ENCODE measurements at places on chromosomes 13 and 19.

- DNase-seq, result peak; percentile 63
Measured at GRCh38 chr19:1025960-1026782, at the start of gene CNN2. CNN2 (plus strand) TSS chr19:1026608; CDS start chr19:1026662, 54 bp downstream.

- DNase-seq, result no peak
Measured at GRCh38 chr19:39407410-39407659, 688 bp downstream of the ZFP36 start.

DNA sequence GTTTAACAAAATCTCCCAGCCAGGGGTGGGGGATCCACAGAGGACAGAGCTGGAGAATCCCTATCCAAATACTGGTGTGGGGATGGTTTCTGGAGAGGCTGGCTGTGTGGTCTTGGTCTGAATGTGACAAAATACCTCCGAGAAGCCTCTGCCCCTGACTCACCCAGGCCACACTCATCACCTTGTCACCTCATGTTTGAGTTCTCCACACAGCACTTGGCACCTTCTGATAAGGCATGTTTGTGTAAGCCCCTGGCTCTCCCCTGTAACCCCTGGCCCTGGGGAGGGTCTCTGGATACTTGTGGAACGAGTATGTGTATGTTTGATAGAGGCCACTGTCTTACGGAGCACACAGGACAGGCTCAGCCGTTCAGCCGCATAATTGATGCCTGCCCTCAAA lies 14.7 kb downstream of the TECR start:
- no peak for DNase-seq

- DNase-seq, result no peak
Measured at GRCh38 chr19:39444598-39445195, 685 bp upstream of the SUPT5H start.

- DNase-seq, result no peak
Measured at GRCh38 chr19:41699968-41700323, 8.5 kb upstream of the CEACAM5 start.

DNA sequence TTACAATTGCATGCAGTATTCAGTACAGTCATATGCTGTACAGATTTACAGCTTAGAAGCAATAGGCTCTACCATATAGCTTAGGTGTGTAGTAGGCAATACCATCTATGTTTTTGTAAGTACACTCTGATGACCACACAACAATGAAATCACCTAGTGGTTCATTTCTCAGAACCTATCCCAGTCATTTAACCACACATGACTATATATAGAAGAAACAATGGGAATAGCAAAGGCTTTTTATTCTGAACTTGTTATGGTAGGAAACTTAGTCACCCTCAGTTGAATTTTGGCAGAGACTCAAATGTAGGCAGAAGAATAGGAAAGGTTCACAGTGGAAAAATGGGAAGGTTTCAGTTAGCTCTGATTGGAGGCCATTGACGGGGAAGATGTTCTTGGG lies 1075.1 kb upstream of the MIR17HG start:
- no peak for DNase-seq

- no peak for DNase-seq
Measured at GRCh38 chr13:53150568-53150967, 122.0 kb downstream of the OLFM4 start.

- DNase-seq, result no peak
Measured at GRCh38 chr19:2309734-2310362, 1.9 kb upstream of the LINGO3 start.

GRCh38 chr19:30111021-30111855 lies 169.2 kb downstream of the URI1 start:
- no peak for DNase-seq

DNA sequence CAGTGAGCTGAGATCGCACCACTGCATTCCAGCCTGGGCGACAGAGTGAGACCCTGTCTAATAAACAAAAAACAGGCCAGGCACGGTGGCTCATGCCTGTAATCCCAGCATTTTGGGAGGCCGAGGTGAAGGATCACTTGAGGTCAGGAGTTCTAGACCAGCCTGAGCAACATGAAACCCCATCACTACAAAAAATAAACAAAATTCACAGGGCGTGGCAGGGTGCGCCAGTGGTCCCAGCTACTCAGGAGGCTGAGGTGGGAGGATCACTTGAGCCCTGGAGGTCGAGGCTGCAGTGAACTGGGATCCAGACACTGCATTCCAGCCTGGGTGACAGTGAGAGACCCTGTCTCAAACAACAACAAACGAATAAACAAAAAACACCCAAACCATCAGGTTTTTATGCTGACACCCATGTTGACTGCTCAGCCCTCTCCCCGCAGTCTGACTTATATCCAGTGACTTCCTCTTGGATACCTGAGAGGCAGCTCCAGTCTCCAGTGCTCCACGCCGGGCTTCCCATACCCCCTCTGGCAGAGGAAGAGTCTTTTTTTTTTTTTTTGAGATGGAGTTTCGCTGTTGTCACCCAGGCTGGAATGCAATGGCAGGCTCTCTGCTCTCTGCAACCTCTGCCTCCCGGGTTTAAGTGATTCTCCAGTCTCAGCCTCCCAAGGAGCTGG lies 17.7 kb downstream of the WTIP start:
- no peak for DNase-seq

DNA sequence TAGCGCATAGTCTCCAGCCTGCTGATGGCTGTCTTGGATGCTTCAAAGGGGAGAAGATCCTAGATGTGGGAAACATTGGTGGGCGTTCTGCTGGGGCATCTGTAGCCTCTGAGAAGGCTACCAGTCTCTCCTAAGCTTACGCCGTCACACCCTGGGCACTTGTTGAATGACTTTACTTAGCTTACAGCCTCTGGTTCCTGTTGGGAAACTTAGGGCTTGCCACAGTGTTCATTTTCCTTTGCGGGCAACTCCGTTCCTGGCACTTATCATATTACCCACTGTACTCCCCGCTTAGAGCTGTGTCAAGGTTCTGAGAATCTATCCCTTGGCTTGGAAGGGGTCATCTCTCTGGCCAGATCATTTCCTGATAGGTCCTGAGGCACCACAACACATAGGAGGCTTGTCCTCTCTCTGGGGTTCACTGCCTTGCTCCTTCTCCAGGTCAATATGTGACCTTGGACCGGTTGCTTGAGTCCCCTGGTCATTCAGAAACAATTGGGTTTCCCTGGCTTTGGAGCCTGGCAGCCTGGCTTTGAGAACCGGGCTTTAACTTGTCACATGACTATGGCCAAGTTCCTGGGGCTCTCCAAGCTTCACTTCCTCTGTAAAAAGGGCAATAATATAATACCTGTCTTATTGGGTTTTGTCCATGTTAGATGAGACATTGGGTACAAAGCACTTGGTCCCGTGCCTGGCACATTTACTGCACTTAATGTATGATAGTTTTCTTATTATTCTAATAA lies 20.5 kb upstream of the ALOX5AP start:
- DNase-seq, result no peak

GRCh38 chr13:79270859-79271258 lies 135.2 kb downstream of the RBM26 start:
- no peak for DNase-seq

DNA sequence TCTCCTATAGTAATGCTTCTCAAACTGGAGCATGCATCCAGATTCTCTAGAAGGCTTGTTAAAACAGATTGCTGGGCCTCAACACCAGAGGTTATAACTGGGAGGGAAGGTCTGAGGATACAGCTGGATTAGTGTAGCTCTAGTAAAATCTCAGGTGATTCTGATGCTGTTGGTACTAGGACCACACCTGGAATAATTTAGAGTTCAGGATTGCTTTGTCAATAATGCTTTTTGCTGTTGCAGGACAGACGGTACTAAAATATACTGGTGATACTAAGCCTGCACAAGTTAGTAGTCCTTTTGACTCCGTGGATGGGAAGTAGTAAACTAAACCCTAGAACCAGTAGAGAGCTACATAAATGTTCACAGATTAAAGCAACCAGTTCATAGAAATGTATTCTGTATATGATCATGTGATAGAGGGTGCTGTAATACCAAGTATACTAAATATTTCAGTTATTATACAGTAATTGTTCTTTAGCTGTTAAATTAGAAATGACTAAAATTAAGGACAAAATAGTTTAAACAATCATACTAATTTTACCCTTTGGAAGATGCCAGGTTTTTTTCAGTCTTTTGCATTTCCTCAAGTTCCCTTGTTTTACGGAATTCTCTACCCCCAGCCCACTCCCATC lies 258.2 kb upstream of the STARD13 start:
- DNase-seq, result peak; percentile 23

DNA sequence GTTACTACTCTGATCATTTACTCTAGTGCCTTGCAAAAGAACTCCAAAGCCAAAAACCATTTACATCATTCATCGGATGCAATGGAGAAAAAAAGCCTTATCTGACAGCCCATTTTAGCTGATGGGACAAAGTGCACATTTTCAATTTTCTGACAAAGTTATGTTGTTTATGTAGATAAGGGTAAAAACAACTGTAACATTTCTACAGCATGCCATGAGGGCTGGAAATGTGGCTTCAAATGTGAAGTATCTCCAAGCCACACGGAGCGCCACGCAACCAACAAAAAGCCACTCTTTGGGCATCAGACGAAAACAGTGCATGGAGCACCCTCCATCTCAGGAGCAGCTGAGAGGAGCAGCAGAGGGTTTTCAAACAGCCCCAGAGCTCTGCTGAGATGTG lies 364.6 kb upstream of the ZNF507 start:
- no peak for DNase-seq

DNA sequence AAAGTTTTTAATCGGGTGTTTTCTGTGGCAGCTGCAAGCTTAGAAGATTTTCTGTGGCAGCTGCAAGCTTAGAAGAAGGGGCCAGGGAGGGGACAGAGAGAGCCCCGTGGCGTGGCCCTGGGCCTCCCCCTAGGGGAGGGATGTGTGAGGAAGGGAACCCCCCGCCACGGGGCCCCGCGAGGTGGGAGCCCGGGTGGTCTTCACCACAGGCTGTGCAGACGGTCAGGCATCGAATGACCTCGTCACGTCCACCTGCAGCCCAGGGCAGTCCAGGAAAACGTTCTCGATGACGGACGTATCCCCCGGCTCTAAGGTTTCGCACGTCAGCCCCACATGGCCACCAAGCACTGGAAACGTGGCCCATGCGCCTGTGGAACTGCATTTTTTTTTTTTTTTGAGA lies 8.6 kb downstream of the POLR2E start:
- DNase-seq, result peak; percentile 46

DNA sequence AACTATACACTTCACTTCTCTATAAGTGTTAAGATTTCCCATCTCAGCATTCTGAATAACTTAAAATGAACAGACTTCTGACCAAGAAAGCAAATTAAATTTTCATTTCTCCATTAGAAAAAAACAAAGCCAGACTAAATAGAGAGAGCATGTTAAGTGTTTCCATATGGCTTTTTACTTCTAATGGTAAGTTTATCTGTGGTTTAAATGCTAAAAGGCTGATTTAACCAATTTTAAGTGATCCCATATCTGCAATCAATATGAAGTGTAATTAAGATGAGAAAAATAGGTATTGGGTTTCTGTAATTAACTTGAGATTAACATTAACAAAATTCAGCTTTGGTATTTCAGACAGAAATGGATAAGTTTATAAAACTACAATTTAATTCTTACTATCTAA lies 107.8 kb downstream of the ELF1 start:
- no peak for DNase-seq

- no peak for DNase-seq
Measured at GRCh38 chr19:51820831-51821446, 26.0 kb downstream of the FPR3 start.

GRCh38 chr19:33274663-33275558 lies 27.4 kb downstream of the CEBPA start:
- no peak for DNase-seq

DNA sequence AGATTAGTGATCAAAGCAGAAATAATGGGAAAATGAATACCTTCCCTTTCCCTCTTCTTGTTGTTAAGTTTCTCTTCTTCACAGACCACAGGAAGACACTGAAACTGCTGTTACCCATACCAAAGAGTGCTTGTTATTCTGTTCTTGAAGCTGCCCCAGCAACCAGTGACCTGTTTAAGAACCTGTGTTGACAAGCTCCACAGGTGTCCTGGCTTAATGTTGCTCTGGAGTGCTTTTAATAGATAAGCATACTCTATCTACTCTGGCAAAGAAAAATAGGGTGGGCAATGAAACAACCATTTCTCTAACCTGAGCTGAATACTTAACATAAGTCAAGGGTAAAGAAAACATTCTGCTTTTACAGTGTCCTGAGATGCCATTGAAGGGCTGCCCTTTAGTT lies 506.7 kb upstream of the GPC6 start:
- no peak for DNase-seq

DNA sequence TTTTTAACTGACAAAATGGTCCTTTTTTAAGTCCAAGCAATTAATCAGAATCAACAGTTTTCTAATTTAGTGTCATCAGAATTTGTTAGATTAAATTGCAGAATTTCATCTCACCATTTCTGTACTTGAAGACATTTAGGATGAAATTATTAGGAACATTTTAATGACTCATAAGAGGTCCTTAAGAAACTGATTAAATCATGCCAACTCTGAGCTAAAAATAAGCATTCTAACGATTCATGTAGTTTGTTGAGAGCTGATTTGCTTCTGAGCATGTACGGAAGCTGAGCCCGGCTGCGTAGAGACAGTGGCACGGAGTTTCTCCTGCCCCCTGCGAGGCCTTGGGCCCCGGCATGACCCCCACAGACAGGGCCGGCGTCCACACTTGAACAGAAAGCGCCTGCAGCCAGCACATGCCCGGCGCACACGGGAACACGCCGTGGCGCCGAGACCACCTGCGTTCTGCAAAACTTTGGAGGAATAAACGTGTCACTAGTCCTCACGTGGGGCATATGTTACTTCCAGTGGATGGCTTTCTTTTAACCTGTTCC lies 89.7 kb upstream of the MCF2L start:
- no peak for DNase-seq

DNA sequence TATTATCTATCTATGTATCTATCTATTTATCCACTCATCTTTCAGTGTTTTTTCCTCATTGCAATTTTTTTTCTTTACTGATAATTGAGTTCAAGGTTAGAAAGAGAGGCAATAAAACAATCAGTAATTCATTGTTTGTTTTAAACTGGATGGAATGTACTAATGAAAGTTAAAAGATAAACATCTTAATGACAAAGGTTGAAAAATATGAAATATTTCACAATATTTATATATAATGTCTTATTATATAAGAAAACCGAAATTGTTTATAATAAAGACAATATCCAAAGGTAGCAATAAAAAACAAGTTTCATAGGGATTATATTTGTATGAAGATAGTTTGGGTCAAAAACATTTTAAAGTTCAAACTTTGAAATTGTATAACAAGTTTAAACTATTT lies 1015.5 kb upstream of the MIR17HG start:
- no peak for DNase-seq

- no peak for DNase-seq
Measured at GRCh38 chr13:44373247-44373600, 400 bp upstream of the SERP2 start.

GRCh38 chr19:47598407-47599349 lies 10.3 kb upstream of the BICRA start:
- DNase-seq, result no peak

DNA sequence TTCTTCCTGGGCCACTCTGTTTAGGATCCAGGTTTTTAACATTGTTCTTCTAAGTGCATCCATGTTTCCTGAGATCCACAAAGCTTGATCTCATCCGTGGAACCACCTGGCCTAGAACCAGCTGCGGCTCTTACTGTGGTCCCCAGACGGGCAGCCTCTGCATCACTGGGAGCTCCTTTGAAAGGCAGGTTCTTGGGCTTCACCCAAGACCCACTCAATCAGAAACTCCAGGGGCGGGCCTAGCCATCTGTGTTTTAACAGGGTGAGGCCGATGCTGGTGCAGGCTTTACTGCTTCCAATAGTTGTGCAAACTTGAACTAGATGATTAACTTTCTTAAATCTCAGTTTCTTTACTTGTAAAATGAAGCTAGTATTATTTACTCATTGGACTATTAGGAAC lies 605.7 kb downstream of the FGF9 start:
- DNase-seq, result no peak

Data from naive thymus-derived CD8-positive, alpha-beta T cell (primary cell).